ENCODE measurements at places on chromosomes 3 and 15. TPM values are rescaled to one million over a fixed set of nuclear protein-coding genes. Genes with fewer than 3 reads are reported as not detected.

ARPP21 gene
- total RNA-seq: not detected

FETUB gene
- total RNA-seq: not detected

CPB1 gene
- total RNA-seq: not detected

GPR149 gene
- not detected for total RNA-seq

GHSR gene
- total RNA-seq: not detected

Measured in activated CD4-positive, alpha-beta T cell treated with anti-CD3 and anti-CD28 coated beads, Interleukin-2, amount 10 ng/mL, durations not matched to agents 24 days and 14 days (primary cell).